ENCODE measurements at places on chromosomes 7 and 10.

DNA sequence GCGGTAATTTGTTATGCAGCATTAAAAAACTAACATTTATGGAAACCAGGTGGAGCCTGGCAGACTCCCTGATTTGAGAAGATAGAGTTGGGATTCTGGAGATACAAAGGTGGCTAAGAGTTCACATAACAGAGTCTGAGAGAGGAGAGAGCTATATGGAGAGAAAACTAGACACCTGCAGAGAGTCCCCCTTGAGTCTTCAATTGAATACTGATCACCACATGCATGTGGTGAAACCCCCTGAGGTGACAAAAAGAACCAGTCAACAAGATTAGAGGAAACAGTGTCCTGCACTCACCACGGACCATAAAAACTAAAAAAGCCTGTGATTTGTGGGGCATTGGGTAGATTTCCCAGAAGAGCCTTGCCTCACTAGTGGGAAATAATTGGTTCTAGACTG is 10.1 kb downstream of the GIMAP2 start:
- DNase-seq, result no peak

- DNase-seq, result peak; percentile 40
Observed at GRCh38 chr10:71213127-71213621, 804 bp downstream of the UNC5B start.

- DNase-seq, result no peak
Observed at GRCh38 chr7:30796105-30796869, 25.1 kb downstream of the MINDY4 start.

- no peak for DNase-seq
Observed at GRCh38 chr7:66352071-66352470, 146.9 kb downstream of the TPST1 start.

Data from NCI-H2107 (cell line).